Fibroblast of skin of left quadriceps (primary cell): ENCODE measurements at places on chromosomes 1 and 21.

GRCh38 chr1:174191349-174191862 lies 32.1 kb downstream of the RABGAP1L start:
- DNase-seq, result peak; percentile 88

GRCh38 chr1:203926025-203926540 lies 64.7 kb downstream of the SNRPE start:
- DNase-seq, result peak; percentile 26

DNA sequence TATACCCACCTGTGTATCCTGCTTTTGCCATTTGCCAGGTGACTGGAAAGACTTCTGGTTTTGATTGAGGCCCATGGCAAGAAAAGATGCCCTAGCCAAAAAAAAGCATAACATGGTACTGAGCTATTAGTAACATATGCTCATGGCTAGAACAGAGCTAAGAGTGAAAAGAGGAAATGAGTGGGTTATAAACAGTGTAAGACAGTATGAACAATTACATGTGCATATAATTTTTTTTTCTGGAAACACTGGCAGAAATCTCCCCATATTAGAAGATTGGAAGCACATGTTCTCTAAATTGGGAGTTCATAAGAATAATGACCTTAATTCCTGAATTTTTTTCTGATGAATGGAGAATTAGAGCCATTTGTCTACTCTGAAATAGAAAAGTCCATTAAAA lies 41.2 kb upstream of the PDC start:
- peak; percentile 80 for DNase-seq

- no peak for DNase-seq
Observed at GRCh38 chr1:32719681-32720275, 17.2 kb upstream of the SYNC start.

- no peak for DNase-seq
Observed at GRCh38 chr1:29304025-29304684, 67.8 kb downstream of the PTPRU start.

DNA sequence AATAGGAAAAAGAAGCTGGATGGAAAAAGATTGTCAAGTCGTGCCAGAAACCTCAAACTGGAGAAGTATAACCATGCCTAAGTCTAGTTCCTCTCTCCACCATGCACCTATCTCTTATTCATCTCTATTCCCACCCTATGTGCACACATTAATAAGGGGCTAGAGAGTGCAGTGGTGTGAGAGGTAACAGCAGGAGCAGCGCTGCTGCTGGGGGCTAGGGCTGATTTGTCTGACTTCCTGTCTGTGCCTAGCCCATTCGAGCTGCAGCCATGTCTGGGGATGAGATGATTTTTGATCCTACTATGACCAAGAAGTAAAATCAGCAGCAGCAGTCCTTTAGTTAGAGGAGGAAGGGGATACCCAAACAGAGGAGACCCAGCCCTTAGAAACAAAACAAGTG lies 43.0 kb downstream of the TRIM33 start:
- no peak for DNase-seq

DNA sequence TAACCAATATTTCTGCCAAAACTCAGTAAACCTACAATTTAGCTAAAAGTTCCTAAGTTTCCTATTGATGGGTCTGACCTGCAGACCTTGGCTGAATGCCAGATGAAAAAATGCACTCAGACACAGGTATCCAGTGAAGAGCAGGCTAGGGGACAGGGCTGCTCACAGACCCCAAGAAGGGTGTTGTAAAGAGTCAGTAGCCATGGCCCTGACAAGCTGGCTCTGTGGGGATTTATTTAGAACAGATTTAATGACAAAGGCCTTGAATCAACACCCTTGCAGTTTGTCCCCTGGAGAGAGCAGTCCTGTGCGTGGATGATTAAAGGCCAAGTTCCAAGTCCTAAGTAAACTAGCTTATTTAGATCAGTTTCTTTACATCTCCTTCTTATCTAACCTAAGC lies 1243.2 kb upstream of the ADGRL4 start:
- DNase-seq, result no peak

- no peak for DNase-seq
Observed at GRCh38 chr1:48701445-48701844, 75.2 kb downstream of the BEND5 start.

DNA sequence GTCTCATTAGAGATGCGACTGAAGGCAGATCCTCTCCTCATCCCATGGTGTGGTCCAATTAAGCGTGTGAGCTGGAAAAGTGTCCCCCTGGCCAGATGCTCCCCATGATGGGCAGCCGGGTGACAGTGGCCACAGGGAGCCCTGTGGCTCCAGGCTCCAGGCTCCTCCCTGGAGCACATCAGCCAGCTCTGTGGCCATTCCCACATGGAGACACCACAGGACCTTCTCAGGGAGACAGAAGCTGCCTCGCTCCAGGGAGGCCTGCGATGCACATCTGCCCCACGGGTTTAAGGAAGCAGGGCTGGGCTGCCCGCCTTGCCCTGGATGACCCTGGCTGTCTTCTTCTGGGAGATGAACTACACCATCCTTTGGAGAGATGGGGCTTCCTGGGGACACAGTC lies 99.9 kb upstream of the TLR5 start:
- DNase-seq, result no peak

DNA sequence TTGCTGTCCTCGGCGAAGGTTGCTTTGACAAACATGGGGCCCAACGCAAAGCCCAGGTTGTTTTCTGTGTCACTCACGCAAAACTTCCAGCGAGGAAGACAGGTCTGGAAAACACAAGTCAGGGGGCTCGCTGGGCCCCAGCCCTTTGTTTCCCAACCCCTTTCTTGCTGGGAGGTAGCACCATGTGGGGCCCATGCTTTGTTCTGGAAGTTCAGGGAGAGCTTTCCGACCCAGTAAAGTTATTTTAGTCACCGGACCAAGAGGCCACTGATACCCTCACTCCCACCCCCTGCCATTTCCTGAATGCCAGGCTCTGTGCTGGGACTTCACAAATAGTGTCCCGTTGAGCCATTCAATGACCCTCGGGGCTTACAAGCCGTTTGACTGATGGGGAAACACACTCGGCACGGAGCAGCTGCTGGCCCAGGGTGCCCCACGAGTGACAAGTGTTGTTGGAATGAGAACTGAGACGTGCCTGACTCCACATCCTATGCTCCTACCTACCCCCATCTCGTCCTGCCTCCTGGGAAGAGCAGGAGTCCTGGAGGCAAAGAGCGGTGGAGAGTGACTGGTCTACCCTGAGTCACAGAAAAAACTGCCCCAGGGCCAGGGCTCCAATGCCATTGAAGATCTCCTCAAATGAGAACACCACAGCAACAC lies 52.0 kb downstream of the ECE1 start:
- no peak for DNase-seq

DNA sequence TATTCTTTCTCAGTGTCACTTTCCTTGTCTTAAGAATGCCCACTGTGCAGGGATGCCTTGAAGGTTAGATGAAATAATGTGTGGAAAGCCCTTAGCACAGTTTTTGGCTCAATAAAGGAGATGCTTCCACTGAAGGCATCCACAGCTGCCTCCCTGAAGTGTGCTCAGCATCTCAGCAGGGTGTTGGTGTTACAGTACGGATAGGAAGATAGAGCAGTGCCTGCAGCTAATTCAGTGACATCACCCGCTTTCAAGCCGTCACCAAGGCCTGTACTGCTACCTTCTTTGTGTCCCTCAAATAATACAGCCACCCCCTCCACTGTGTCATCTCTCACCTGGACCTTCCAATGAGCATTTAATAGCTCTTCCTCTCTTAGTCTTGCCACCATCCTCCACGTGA lies 59.0 kb downstream of the NDUFS5 start:
- no peak for DNase-seq

DNA sequence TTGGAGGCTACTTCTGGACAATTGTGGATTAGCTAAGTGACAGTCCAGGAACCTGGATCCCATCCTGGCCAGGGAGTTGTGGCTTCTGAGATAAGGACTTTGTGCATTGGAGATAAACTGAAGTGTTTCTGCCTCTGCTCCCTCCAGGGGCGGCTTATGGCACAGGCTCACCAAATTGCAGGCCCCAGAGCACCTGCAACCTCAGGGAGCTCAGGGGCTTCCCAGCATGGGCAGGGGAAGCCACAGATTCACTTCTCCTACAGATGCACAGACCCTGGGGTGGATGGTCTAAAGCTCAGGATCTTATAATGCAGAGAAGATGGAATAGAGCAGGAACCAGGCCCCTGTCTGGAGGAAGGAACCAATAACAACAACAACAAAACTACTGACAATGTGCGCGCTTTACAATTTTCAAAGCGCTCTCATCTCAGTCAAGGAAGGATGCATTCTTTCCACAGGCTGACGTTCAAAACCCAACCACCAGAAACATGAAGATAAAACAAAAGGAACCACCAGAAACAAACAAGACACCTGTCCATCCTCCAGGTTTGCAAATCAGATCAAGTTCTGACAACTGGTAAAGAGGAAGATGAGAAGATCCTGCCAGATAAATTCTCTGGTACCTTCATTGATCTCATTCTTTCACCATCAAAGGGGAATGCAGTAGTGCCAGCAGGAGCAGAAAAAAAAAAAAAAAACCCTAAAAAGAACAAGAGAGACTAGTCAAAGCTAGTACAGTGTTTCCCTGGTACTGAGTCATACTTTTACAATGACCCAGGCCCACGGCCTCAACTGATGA lies 121.0 kb upstream of the IRF2BP2 start:
- no peak for DNase-seq

DNA sequence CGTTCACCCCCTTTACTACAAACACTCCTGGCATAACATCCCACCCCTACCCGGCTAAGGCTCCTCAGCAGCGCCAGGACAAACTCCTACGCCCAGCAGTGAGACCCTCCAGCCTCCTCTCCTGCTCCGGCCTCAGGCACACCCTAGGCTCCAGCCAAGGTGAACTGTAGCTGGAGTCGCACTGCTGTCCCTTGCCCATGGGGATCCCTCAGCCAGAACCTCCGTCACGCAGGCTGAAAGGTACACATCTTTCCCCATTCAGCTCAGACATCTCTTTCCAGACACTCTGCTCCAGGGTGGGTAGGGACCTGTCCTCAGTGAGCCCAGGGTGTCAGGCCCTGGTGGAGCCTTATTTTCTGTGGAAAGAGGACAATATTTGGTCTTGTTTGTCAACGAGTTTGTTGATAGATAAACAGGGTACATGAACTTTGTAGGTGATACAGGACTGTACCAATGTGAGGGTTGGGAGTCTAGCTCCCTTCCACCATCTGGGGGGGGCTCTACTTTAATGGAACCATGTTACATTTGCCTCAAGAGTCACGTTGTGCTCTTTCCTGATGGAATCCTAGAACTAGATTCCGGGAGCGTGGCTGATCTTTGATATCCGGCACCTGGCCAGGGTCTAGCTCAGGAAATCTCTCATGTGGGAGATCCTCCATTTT lies 56.5 kb upstream of the SSBP3 start:
- DNase-seq, result no peak

- DNase-seq, result no peak
Observed at GRCh38 chr1:40798366-40799281, 15.0 kb downstream of the KCNQ4 start.

GRCh38 chr1:104780470-104781078 lies 1030.9 kb downstream of the AMY1C start:
- DNase-seq, result peak; percentile 4

DNA sequence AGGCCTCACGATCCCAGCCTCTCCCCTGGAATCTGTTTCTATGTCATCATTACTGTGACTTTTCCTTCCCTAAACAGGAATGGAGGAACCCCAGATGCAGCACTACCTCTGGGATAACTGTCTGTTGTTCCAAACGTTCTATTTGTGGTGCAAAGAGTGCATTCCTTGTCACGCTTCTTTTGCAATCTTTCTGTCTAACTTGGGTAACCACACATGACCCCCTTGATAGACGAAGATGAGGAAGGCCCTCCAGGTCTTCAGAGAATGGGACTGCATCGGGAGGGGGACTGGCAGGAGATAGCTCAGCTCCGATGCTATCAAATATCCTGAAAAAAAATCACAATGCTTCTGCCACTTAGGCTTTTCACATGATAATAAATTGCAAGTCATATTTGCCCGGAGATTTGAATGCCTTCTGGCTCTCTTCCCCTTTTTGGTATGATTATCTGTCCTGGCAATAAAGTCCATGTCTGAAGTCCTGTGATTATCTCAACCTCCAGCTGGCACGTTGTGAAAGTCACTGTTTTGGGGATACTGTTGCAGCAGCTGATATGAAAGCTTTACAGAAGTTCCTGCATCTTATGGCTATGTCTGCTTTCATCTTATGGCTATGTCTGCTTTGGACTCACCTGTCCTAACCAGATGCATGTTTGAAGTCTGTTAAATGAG lies 148.7 kb upstream of the LMO4 start:
- DNase-seq, result no peak

DNA sequence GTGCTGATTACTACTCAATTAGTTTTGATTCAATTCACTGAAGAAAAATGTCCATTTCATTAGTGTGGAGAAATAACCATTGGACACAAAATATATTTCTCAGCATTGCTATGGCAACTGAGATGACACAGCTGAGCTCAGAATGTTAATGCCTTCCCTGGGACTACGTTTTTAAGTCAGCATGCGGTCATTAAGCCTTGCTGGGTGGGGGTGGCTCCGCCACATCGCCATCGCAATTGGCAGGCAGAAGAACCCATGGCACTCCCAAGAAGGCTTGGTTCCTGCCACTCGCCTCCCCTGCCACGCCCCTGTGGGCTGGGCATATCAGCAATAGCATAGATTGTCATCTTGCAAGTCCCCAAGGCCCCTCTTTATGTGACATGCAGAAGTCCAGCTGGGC lies 256.7 kb upstream of the CAMK1G start:
- no peak for DNase-seq

DNA sequence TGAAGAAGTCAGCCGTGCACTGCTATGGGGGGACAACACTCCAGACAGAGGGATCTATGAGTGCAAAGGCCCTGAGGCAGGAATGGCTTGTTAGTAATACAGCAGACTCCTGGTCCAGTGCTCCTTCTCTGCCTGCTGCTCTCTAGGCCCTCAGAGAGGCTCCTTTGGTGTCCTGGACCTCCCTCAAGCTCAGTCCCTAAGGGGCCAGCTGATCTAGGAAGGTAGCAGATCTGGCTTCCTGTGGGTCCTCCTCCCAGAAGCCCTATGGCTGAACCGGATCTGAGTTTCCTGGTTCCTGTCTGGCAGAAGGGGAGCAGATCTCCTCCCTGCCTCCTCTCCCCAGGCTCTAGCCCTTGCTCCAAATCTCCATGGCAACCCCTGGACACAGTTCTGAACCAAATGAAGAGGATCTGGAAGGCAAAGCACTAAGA lies at the start of gene LDLRAD2:
Gene LDLRAD2, plus strand, starts transcription at position 391 of the 431 bp plus-strand sequence. CDS start 187 bp downstream, outside the sequence.
- DNase-seq, result no peak

GRCh38 chr1:31243501-31244286 lies 4.0 kb upstream of the NKAIN1 start:
- DNase-seq, result no peak

GRCh38 chr1:116999596-116999995 lies 2.0 kb upstream of the CD101 start:
- DNase-seq, result no peak

DNA sequence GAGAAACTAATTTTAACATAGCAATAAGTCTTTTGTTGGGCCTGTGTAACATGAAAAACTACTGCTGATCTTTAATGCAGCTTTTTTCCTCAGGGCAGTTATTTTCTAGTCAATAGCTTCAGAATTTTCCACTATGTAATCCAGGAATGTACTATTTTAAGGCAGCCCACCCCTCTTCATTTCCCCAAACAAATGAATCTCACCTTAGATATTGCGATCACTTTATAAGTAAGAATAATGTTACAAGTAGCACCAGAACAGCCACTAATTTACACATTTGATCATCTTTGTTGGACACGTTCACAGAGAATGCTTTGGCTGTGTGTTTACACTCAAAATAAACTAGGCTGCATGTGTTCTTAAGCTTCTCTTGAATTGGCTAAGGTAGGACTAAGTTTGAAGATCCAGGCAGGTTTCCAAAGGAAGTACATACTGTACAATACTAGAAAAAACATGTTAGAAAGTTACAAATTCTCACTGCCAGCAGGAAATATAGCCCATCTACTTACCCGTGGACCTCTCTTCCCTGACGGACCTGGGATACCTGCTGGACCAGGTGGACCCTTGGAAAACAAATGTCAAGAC lies 41.7 kb downstream of the COL24A1 start:
- DNase-seq, result no peak
